A673 (cell line): ENCODE measurements at places on chromosomes 12 and 14.

DNA sequence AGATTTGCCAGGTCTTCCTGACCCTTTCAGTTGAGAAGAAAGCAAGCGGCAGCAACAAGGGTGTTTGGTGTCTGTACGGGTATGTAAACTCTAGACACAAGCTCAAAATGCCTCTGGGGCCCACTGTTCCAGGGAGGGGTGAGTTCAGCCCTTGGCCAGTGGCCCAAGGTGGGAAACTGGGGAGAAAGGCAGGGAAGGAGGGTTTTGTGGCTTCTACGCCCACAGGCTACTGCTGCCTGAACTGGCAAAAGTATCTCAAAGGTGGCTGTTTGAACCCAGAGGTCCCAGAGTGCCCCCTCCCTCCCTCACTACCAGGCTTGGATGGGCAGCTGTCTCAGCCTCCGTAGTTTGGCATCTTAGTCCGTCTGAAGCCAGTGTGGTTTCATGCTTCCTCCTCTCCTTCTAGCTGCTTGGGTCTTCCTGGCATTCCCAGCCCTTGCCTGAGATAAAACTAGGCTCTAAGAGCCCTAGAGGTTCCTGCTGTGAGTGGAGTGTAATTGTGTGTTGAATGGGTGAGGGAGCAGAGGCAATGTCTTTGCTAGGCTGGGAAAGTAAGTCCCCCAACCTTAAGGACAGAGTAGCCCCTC lies 5.5 kb downstream of the HOXC5 start:
- no peak for DNase-seq

GRCh38 chr12:39440101-39440500 lies 2.8 kb downstream of the KIF21A start:
- no peak for DNase-seq

- peak; percentile 59 for DNase-seq
Measured at GRCh38 chr12:58888131-58888783, 32.0 kb downstream of the LRIG3 start.

DNA sequence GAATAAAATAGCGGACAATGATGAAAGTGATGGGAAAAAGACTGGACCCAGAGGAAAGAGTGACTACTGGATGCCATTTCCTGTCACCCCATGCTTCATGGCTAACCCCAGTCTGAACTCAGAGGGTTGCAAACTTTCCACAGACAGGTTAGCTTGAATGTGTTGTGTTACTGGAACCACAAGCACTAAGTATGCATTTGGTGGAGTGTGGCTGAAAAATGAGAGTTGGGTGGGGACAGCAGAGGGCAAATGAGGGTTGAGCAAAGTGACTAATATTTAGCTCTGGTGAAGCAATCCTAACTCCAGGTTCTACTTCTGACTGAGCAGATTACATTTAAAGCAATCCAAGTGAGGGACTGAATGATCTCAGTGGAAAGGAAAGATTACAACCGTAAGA lies 1.6 kb downstream of the SLC16A7 start:
- DNase-seq, result peak; percentile 3

- no peak for DNase-seq
Measured at GRCh38 chr12:67436230-67436629, 167.1 kb downstream of the CAND1 start.

DNA sequence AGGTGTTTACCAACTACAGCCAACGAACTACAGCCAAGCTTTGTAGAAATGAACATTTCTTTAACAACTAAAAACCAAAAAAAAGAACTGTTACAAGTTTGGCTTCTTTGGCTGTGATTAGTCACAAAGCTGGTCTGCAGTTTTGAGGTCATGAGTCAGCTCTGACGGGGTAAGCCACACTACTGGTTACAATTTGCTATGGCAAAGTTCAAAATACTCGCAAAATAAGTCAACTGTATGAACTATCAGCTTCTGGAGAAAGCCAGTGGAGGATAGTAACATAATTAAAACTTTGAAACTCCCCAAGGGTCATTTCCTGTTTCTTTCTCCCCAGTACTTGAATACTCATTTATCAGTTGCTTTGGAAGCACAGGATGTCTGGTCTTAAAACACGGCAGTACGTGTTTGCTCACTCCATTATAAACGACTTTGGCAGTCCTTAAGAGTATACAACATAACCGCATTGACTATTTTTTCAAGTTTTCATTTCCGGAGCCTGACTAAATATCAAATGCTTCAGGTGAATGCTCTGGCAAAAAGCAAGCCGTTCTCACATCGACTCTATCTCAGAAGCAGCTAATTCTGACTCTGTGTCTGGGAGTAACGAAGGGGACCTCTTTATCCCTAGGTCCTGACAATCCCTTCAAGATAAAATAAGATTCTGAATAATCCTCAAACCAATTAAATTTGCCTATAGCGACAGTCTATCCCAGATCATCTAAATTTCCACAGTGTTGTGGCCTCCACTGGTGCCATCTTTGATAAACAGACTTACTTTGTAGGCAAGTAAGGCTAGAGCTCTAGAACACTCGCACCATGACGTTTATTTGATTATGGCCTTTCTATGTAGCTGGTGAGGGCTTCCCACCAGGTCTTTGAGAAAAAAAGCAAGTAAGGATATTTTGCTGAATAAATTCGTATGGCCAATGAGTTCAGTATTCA lies 10.6 kb downstream of the PHLDA1 start:
- peak; percentile 75 for DNase-seq

DNA sequence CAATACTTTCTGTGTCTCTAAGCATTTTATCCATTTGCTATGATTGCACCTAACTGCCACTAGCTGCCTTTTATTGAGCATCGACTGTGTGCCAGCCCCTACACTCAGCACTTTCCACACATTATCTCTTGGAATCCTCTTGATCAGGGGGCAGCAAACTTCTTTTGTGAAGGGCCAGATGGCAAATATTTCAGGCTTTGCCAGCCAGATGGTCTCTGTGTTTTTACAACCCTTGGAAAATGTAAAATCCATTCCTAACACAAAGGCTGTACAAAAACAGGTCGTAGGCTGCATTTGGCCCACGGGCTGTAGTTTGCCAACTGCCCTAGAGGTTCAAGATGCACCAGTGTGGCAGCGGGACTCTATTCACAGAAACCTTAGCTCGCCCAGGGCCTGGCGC lies 19.5 kb downstream of the FOXN4 start:
- no peak for DNase-seq

DNA sequence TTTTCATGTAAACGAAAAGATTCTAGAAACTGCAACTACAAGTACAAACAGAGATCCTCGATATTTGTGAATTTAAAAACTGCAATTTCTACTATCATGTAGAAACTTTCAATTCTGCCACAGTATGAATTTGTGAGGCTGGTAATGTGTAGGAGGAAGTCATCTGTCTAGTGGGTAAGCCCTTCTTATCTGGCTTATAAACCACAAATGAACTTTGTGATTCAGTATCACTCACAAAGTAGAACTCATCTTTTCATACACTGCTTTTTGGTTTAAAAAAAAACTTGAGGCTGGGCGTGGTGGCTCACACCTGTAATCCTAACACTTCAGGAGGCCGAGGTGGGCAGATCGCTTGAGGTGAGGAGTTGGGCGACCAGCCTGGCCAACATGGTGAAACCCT lies 20.7 kb downstream of the GTF2A1 start:
- DNase-seq, result no peak

- DNase-seq, result peak; percentile 86
Measured at GRCh38 chr12:54005853-54006558, 2.8 kb upstream of the HOXC8 start.

- no peak for DNase-seq
Measured at GRCh38 chr14:23704890-23705289, 68.7 kb downstream of the DHRS2 start.

GRCh38 chr14:88477513-88478250 lies 77.1 kb downstream of the PTPN21 start:
- no peak for DNase-seq

DNA sequence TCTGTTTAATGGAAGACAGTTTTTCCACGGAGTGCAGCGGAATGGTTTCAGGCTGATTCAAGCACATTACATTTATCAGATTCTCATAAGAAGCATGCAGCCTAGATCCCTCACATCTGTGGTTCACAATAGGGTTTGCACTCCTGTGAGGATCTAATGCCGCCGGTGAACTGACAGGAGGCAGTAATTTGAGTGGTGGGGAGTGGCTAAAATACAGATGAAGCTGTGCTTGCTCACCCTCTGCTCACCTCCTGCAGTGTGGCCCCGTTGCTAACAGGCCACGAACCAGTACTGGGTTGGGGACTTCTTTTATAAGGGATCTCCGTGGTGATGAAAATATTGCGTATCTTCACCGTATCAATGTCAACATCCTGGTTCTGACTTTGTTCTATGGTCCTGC lies 107.8 kb downstream of the OTX2 start:
- DNase-seq, result no peak
